PC-9 (cell line): ENCODE measurements at places on chromosomes 5 and 9. TPM values are rescaled to one million over a fixed set of nuclear protein-coding genes. Genes with fewer than 3 reads are reported as not detected.

GLRA1 gene
- not detected in 2 replicates for total RNA-seq

DNA sequence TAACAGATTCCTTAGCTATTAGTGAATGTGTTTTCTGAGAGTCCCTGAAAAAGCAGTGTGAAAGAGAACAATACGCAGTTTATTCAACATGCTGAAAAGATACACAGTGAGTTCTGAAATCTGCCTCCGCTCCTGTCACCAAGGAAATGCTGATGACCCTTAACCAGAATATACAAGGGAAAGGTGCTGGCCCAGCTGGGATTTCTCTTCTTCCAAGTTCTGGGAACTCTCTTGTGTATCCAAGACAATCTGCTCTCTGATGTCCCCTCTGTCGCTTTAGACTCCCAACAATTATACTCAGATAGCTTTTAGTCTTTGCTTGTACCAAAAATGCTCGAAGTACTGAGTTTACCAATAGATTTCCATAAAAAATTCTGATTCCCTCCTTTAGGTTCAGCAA lies 214.9 kb downstream of the TMEM167A start:
- H3K27me3 ChIP-seq: no peaks in the 10 kb centered on the region
- H3K4me3 ChIP-seq: no peak overlapping the region
- H3K4me1 ChIP-seq: no peaks in the 10 kb centered on the region
- no peak overlapping the region for H3K27ac ChIP-seq

FGF10 gene
- total RNA-seq: not detected in 2 replicates

MRPS30 gene
- 101 and 106 TPM in 2 replicates for total RNA-seq

POU4F3 gene
- total RNA-seq: 0.23 TPM in 1 of 2 replicates, not detected in the other

GRCh38 chr5:103910011-103910410 lies 347.4 kb upstream of the NUDT12 start:
- H3K36me3 ChIP-seq: no peaks in the 10 kb centered on the region
- H3K27me3 ChIP-seq: no peaks in the 10 kb centered on the region
- H3K27ac ChIP-seq: no peak overlapping the region
- H3K4me1 ChIP-seq: no peaks in the 10 kb centered on the region
- DNase-seq: no peak

CA9 gene
- 2.5 and 6.6 TPM in 2 replicates for total RNA-seq

DNA sequence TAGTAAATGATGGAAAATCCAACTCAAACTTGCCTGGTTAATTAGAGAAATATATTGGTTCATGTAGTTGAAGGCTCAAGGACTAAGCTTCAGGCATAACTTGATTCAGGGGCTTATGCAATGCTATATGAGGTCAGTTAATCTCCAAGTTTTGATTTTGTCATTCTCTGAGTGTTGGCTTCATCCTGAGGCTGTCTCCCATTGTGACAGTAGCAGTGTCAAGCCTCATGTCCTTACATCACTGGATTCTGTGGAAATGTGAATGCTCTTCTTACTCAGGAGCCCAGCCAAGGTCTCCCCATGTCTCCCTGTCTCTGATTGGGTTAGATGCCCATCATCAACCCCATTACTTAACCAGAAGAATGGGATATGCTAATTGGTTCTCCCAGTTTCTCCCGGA lies 44.4 kb upstream of the SNX2 start:
- H3K27me3 ChIP-seq: no peaks in the 10 kb centered on the region
- DNase-seq: no peak
- peaks cover 6% of the 10 kb centered on the region; the same call in 1 of the 2 replicates for H3K4me1 ChIP-seq
- no peak overlapping the region for H3K4me3 ChIP-seq

- no peak overlapping the region for H3K4me3 ChIP-seq
- no peaks in the 10 kb centered on the region for H3K36me3 ChIP-seq
- no peaks in the 10 kb centered on the region for H3K4me1 ChIP-seq
- no peak overlapping the region for H3K27ac ChIP-seq
- DNase-seq: no peak
These were observed 94.8 kb downstream of the SV2C start for GRCh38 chr5:76177978-76178377.

DNA sequence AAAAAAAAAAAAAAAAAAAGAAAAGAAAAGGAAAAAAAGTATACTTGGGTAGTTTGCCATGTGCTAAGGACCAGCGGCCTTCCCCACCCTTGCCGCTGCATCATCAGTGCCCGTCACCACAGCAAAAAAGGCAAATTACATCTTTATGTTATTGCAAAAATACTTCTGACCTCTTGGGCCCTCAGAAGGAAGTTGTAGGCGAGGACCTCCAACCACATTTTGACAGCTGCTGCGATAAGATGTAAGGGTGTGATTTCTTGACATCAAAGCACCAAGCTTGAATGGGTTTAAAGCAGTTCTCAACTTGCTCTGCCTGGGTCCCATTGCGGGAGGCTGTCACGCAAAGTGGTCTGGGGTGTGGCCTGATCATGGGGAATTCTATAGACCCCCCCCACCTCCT lies 39.2 kb downstream of the DMRT1 start:
- H3K4me3 ChIP-seq: no peak overlapping the region
- no peaks in the 10 kb centered on the region for H3K4me1 ChIP-seq
- DNase-seq: no peak
- H3K27ac ChIP-seq: no peak overlapping the region
- H3K27me3 ChIP-seq: peaks cover 76% of the 10 kb centered on the region

GRCh38 chr5:82636591-82636990 lies 358.4 kb upstream of the RPS23 start:
- no peaks in the 10 kb centered on the region for H3K27me3 ChIP-seq
- H3K27ac ChIP-seq: no peak overlapping the region
- peaks cover 10% of the 10 kb centered on the region; the same call in 1 of the 2 replicates for H3K4me1 ChIP-seq
- no peaks in the 10 kb centered on the region for H3K36me3 ChIP-seq
- no peak overlapping the region for H3K4me3 ChIP-seq

ARL15 gene
- total RNA-seq: 0.33 and 0.50 TPM in 2 replicates

EXOSC2 gene
- total RNA-seq: 49.5 and 52.0 TPM in 2 replicates
